ENCODE measurements at places on chromosomes 1 and 21.

GRCh38 chr1:26169669-26170471 lies at the start of gene ZNF593:
Gene ZNF593, plus strand, starts transcription at chr1:26169908. Its CDS starts 76 bp downstream, at chr1:26169984.
- peak; percentile 92 for DNase-seq

DNA sequence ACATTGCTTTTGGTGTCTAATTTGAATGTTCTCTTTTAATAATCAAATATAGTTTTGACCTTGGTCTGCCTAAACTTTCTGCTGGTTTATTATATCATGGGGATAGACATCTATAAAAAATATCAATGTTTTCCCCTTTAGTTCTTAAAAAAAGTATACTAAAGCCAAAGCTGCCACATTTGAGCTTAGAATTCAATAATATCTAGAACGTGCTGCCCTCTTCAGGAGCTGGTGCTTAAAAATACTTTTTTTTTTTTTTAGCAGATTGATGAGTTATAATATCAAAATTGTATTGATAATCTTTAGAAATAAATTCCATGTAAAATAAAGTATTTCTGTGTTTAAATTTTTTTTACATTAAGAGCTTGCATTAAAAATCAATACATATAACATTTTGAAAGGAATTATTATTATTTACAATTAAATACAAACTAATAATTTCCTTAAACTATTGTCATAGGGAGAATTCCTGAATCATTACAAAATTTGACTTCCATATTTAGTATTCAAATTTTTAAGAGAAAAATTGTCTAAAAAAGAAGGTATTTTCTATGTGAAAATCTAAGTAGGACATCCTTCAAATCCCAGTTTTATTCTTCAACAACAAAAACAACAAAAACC lies 40.1 kb upstream of the ADGRL2 start:
- no peak for DNase-seq

- DNase-seq = no peak
Observed at GRCh38 chr1:112688781-112689193, 14.3 kb downstream of the MOV10 start.

- DNase-seq = no peak
Observed at GRCh38 chr1:1281533-1282321, 1.5 kb downstream of the SCNN1D start.

GRCh38 chr1:156342166-156342955 lies 4.0 kb downstream of the TSACC start:
- DNase-seq = no peak

GRCh38 chr1:37995751-37996345 lies 6.0 kb upstream of the SF3A3 start:
- DNase-seq = no peak

GRCh38 chr1:94737124-94737998 lies 82.8 kb upstream of the SLC44A3 start:
- no peak for DNase-seq

DNA sequence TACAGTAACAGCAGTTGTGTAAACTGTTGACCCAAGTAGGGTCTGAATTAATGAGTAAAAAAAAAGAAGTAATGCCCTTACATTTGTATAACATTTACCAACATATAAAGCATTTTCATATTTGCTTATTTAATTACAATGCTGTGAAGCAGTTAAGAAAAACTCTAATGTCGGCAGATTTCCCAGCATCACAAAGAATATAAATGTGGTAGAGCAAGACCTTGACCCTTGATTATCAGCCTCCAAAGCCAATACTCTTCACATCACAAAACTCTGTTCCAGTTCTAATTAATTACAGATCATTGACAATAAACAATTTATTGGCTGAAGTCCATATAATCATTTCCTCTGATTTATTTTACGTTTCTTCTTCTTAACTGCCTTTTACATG lies 130.2 kb downstream of the DUSP10 start:
- DNase-seq = no peak

- no peak for DNase-seq
Observed at GRCh38 chr1:30185809-30186208, 537.6 kb downstream of the MATN1 start.

DNA sequence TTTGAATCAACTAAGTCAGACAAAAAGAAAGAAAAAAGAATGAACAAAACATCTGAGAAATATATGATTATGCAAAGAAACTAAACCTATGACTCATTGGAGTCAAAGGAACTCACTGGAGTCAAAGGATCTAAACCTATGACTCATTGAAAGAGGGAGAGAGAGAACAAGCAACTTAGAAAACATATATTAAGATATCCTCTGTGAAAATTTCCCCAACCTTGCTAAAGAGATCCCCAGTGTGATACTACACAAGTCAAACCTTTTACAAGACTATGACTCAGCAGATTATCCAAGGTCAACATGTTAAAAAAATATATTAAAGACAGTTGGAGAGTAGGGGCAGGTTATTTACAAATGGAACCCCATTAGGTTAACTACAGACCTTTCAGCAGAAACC lies 1538.3 kb downstream of the NCAM2 start:
- DNase-seq = no peak

- no peak for DNase-seq
Observed at GRCh38 chr1:207853372-207853757, 57.6 kb downstream of the CD34 start.

- DNase-seq = no peak
Observed at GRCh38 chr1:162884831-162885230, 23.9 kb upstream of the CCDC190 start.

DNA sequence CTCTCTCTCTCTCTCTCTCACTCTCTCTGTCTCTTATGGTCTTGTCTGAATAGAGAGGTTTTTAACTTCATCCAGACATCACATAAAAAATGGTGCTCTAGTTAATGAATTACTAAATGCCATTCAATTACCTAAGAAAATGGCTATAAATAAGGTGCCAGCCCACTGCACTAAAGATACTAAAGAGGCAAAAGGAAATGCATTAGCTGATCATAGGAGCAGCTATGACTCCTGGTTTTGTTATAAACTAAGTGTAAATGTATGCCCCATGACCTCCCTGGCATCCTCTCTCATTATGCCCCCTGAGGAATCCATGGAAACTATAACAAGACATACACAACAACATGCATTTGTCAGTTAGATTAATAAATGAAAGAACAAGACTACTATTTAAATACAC lies 57.5 kb upstream of the PDC start:
- no peak for DNase-seq

DNA sequence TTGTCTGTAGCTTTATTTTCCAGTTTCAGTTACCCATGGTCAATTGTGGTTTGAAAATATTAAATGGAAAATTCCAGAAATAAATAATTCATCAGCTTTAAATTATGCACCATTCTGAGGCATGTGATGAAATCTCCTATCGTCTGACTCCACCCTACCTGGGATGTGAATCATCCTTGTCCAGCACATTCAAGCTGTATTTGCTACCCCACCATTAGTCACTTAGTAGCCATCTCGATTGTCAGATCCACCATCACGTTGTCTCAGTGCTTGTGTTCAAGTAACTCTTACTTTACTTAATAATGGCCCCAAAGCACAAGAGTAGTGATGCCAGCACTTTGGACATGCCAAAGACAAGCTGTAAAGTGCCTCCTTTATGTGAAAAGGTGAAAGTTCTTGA lies 4.0 kb downstream of the STPG1 start:
- DNase-seq = no peak

- no peak for DNase-seq
Observed at GRCh38 chr1:72186733-72187307, 95.5 kb downstream of the NEGR1 start.

- no peak for DNase-seq
Observed at GRCh38 chr1:51592711-51593110, 24.2 kb upstream of the OSBPL9 start.

GRCh38 chr1:161359291-161359690 lies 8.4 kb downstream of the CFAP126 start:
- DNase-seq = no peak

DNA sequence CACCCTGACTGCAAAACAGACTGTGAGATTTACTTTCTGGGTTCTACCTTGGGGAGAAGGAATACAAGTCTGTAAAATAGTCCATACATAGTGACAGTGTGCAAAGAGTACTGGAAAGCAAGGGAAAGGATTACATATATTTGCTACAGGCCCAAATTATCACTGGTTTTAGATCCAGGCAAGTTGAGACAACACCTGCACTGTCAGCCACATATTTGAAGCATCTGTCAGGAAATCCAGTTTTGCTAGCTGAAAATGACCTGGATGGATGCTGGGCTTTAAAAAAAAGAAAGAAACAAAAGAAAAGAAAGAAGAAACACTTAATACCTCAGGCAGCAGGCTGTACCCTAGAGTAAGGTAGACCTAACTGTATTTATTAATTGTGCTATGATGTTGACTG lies 23.9 kb upstream of the SPRR2G start:
- DNase-seq = no peak

DNA sequence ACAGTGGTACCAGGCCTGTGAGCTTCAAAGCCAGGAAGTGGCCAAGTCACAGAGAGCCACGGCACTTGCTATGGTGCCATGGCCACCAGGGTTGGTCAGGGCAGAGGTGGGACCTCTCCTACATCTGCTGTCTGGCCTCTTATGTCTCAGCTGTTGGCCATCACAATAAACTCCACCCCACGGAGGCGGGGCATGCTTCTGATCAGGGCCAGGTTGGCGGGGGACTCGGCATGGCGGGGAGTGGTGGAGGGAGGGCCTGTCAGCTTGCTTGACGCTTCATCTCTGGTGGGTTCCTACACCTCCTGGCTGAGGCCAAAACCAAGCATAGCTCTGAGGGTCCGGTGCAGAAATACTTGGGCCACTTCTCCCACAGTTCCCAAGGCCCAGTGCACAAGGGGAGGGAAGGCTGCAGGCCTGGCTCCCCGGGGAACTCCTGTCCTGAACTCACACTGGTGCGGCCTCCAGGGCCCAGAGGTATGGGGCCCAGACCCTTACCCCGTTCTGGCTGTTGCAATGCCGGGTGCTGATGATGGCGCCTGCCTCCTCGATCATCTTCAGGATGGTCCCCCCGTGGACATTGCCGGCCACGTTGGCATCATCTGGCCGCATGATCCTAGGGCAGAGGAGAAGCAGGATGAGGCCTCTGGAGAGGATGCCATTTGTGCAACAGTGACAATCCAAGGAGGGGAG lies 44.2 kb downstream of the ACOT7 start:
- DNase-seq = peak; percentile 29

- no peak for DNase-seq
Observed at GRCh38 chr21:42956824-42957630, 17.3 kb upstream of the PKNOX1 start.

All from activated CD8-positive, alpha-beta T cell treated with anti-CD3 and anti-CD28 coated beads, Interleukin-2, amount 10 ng/mL, durations not matched to agents 7 days and 5 days (primary cell).